Cortex of kidney (tissue), 1 donor: ENCODE measurements at places on chromosomes 1 and 21.

DNA sequence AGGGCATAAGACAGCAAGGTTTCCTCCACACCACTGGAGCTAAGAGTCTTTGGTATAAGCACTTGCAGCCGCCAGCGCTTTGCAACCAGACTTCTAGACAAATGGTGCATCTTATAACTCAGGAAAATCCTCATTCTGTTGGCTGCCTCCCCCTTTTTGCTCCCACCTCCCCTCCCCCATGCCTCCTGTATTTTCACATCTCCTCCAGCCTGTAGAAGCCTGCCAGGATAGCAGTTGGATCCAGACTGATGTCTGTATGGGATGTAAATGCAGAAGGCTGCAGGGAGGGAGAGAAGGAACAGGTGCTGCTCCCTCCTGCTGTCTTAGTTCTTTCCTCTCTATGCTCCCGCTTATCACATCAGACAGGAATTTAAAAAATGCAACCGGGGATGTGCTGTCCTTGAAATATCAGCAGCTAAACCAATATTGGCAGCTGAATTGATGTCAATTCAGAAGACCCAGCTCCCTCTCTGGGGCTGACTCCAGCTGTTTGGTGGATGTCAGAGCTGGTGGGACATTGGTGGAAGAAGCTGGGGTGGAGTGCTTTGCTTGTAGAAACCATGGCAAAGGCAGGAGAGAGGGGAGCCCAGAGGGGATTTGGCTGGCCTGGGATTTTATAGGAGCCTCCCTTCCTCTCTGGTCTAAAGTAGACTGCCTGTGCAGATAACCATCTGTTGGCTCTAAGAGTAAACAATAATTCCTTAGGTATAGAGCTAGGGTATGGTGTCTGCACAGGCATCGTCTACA lies 53.5 kb downstream of the NFASC start:
- DNase-seq = no peak

- DNase-seq = no peak
Observed at GRCh38 chr1:197572169-197572568, 203.1 kb downstream of the DENND1B start.

DNA sequence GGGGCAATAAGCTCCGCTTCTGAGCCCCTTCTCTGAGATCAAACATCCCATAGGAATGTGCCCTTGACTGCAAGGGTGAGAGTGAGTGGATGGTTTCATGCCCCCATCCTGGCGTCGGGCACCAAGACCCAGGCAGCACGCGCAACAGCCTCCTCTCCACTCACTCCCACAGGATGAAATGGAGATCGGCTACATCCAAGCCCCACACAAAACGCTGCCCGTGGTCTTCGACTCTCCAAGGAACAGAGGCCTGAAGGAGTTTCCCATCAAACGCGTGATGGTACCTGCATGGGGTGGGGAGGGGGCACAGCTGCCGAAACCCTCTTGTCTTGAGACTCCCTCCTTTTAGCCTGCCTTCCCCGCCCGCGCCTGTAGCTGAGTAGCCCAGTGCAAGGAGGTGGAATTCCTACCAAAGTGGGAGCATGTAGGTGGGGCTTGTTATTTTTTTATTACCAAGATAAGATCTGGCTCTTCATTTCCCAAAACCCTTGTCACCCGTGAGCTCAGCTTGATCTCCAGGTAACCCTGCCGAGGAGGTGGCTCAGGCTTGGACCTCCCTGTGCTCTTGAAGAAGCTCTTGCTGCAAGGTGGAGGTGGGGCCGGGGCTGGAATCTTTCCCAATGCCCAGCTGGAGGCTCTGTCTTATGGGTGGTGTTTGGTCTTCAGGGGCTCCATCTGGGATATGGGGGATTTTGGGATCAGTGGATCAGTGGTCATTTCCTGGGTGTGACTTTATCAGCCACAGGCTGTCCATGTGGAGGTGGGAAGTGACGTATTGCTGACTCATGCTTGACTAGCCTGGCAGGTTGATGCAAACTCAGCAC lies 24.0 kb upstream of the PADI6 start:
- no peak for DNase-seq

DNA sequence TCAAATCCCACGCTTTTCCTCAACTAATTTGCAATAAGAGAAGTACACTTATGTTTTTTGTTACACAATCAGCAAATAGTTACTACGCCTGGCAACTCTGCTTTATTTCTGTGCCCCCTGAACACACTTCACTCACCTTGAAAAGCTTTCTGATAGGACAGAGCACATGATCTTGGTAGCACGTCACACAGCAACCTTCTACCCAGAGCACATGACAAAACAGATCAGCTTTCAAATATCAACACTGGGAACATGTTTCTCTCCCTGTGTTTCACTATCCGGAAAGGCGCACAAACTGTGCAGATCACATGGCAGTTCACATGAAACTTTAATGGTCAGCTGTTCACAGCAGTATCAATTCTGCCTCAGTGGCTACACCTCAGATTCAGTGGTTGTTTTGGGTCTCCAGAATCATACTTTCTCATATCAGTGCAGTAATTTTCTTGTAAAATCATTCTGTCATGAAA lies 2.2 kb downstream of the SLC19A2 start:
- DNase-seq = no peak

- no peak for DNase-seq
Observed at GRCh38 chr1:54922921-54923421, 36.0 kb upstream of the DHCR24 start.

- DNase-seq = no peak
Observed at GRCh38 chr1:66381621-66382275, 152.2 kb upstream of the SGIP1 start.

GRCh38 chr1:220803401-220804201 lies 16.9 kb downstream of the MTARC1 start:
- no peak for DNase-seq

DNA sequence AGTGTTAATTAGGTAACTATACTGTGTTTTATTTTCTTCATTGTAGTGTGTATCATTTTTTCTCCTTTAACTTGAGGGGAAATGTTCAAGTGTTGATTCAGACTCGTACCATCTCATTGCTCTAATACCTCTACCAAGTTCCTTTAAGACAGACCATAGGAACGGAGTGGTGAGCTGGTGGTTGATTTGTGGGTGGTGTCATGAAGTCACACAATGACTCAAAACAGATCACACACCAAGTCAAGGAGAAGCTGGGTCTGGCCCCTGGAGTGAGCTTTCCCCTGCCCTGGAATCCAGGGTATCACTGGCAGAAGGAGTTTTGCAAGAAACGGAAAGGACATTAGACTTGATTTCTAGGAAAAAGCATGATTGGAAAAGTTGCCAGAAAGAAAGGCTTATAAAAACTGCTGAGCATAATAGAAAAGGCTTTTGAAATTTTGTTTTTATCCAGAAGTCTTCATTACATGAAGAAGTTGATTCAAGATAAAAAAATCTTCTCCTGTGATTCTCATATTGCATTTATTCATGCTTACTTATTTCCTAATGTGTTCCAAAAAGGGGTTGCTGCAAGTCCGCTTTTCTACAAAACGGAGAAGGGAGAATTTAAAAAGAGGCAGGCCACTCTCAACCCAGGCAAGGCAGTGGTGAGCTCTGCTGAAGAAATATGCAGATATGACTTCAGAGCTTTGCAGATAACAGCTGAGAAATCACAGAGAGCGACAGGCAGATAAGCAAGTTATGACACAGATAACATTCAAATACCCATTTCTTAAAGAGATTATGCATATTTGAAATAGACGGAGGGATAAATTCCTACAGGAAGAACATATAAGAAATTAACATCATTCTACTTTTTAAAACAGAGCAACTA lies 79.7 kb downstream of the TBX19 start:
- DNase-seq = no peak

- no peak for DNase-seq
Observed at GRCh38 chr1:72846476-72847278, 564.3 kb upstream of the NEGR1 start.

DNA sequence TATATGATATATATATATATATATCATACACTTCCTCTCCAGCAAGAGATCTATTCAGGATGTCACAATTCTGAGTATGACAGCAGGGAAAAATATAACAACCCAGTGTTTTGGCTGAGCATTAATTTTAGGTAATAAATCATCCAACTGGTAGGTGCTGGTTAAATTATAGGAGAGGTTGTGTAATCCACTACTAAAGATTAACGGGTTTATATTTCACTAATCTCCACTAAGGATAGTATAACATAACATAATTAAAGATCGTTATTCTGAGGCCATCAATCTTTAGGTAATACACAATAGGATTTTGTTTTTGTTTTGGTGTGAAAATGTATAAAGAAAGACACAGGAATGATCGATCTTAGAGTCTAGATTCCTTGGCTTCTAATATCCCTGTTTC lies 102.2 kb downstream of the COQ8A start:
- DNase-seq = no peak

DNA sequence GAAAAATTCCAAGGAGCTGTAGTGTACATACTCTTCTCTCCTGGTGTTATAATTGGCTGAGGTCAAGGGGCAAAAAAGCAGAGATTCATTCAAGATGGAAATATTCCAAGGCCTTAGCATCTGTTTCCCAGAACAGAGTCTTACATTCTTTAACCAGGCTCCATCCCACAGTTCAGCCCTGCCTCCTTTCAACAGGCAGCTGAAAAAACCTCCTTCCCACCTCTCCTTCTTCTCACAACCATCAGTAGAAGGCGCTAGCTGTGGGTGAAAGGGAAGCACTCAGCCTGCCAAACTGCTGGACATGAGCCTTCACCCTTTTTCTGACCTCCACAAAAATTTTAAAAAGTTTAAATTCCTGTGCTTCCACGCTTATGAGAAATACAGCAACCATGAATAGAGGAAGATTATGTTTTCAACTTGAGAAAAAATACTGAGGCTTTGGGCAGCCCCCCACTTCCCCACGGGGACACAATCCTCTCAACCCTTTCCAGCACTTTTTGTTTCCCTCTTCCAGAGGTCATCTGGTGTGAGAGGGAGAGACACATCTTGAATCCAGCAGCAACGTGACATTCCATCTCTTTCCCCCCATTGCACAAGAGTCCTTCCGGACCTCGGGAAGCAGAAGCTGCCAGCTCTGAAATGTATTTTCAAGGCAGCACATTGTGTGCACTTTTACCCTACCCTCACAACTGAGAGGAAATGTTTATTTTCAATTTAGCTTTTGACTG lies 43.2 kb upstream of the FMO2 start:
- no peak for DNase-seq
